ENCODE measurements at places on chromosomes 1 and 21.

- no peak for DNase-seq
Measured at GRCh38 chr1:179879797-179880196, 2.2 kb upstream of the TOR1AIP2 start.

DNA sequence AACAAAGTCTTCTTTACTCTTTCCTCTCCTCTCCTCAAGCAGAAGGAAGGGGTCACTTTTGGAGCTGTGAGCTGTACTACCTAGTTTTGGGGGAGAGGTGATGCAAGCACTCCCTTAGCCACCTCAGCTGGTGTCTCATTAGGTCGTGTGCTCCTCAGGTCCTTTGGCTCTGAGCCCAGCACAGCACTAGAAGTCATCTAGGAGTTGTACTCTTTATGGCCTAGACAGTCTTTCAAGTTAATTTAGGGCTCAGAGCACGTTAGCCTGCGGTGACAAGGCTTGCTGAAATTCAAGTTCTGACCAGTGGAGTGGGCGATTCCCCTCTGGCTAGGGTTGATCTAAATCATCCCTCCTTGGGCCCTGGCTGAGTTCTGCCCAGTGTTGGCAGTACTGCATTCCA, 48.0 kb upstream of the WDR26 start:
- DNase-seq, result no peak

GRCh38 chr1:206702260-206702659, 17.6 kb downstream of the MAPKAPK2 start:
- no peak for DNase-seq

DNA sequence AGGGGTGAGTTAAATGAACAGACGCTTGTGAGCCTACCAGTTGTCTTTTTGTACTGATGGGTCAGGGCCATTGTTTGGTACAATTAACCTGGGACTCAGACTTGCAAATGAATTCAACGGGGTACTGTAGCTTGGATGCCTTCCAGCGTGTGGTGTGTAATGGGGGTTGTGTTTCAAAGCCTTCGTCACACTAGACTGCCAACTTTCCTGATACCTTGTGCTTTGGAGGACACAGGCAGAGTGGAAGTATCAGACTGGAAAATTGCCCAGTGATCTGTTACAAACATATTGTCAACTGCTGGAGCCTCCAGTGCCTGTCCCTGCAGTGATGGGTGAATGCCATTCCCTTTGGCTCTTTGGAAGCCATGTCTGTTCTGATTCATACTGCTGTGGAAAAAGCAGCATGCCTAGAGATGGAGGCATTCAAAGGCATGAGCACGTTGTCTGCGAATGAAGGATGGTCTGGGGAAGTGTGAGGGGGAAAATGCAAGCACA, 384.5 kb downstream of the LMX1A start:
- no peak for DNase-seq

DNA sequence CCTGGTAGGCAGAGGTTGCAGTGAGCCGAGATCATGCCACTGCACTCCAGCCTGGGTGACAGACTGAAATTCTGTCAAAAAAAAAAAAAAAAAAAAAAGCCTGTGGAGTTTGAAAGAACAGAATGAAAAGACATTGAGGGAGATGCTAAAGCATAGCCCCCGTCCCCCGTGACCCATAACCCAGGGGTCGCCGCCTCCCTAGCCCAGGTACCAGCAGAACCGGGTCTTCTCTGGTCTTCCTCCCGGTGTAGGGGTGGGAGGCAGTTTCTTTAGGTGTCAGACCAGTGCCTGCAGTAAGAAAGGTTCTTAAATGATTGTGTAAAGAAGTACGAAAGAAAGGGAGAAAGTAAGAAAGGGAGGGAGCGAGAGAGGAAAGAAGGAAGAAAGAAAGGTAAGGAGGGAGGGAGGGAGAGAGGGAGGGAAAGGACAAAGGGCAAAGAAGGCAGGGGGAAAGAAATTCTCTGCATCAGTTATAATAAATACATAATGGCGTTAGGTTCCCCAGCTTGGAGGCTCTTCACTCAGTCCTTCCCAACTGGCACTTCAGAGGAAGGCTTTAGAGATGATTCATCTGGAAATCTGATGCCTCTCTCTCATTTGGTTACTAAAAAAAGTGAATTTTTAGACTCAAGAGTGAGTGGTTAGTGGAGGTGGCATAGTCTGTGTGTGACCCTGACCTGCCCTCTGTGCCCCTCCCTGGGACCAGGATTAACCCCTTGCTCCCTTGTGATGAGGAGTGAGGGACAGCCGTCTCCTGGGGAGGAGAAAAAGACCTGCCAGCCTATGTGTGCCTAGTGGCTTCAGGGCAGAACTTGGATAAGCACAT, 1.1 kb downstream of the IL24 start:
- DNase-seq, result no peak

DNA sequence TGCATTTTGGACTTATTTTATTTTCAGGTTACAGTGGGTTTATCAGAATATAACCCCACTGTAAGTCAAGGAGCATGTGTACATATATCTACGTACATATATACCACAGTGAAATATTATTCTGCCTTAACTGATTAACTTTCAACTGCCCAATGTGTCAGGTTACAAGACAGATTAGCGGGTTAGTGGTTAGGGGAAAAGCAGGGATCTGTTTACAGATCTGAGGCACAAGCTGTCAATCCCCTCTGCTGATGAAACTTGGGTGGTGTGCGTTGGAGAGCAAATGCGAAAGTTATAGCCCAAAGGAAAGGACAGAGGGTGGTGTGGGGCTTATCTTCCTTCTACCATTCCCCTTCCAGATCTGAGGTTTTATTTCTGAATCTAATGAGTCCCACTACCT, 238.2 kb upstream of the KCNK2 start:
- no peak for DNase-seq

DNA sequence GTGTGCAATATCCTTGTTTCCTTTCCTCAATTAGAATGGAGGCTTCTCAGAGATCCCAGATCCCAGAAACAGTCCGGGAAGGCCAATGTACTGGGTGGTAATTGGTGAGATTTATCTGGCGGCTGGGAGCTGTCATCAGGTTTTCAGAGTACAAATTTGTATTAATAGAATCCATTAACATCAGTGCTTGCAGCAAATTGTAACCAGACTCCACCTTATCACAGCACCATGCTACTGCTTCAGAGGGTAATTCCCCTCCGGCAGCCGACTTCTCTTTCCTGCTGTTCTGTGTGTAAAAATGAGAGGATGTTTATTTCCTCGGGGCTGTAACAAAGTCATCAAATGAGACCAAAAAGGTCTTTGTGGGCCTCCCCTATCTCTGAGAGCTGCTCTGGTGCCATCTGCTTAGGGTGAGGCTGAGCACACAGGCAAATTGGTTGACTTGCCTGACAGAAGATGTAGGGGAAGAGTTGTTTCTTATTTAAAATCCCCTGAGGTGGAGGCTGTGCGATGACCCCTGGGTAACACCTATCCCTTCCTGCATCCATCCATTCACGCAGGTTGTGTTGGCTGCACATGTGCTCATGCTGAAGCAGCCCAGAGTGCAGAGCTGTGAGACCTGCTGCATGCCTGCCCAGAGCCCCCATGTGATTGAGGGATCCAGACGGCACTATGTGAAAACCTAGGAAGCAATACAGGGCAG, 19.2 kb downstream of the NFASC start:
- no peak for DNase-seq

GRCh38 chr1:198024782-198025181, 107.6 kb downstream of the LHX9 start:
- no peak for DNase-seq

DNA sequence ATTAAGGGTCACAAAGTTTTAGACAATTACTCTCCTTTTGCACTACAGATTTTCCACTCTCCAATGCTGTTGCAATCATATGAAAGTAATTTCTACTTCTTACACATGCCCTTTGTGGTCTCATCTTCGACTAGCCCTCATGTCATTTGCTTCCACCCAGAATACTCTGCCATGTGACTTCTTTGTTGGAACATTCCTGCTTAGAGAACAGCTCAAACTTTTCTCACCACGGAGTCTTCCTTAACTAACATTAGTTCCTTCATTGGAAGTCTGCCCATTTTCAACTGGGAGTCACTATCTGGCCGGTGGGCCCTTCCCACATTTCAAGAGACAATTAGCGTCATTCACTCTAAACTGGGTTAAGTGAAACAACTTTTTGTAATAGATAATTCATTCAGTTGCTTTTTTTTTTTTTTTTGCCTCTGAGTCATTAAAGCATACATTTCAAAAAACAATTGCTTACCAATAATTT, 142.6 kb upstream of the PALMD start:
- DNase-seq, result no peak

- DNase-seq, result no peak
Measured at GRCh38 chr1:182995894-182996293, 27.3 kb upstream of the LAMC1 start.

DNA sequence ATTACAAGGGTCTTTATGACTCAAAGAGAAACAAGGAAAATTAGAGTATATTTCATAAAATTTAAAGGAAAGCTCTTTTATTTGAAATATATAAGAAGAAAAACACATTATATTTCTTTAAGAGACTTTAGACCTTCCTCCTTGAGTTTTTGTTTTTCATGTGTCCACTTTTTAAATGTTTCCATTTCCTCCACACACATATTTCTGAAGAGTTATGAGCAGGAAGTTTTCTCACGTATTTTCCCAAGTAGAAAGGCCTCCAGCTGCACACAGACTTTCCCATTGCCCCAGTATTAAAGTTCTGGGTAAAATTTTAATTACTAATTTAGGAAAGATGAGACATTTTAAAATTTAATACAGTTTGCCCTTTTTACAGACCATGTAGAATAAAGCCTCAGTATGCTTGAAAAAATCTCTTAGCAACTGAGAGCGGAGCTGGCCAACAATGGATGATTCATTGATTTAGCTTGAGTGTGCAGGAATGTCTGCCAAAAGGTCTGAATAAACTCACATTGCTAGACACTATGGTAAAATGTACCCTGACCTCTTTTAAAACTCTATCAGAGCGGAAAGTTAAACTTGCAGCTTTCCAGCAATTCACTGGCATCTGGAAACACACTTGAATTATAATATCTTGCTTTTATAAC, 57.9 kb downstream of the DDAH1 start:
- DNase-seq, result no peak

- DNase-seq, result no peak
Measured at GRCh38 chr21:40436261-40436660, 410.7 kb downstream of the DSCAM start.

- peak; percentile 25 for DNase-seq
Measured at GRCh38 chr1:99180343-99180808, 83.9 kb upstream of the PLPPR4 start.

DNA sequence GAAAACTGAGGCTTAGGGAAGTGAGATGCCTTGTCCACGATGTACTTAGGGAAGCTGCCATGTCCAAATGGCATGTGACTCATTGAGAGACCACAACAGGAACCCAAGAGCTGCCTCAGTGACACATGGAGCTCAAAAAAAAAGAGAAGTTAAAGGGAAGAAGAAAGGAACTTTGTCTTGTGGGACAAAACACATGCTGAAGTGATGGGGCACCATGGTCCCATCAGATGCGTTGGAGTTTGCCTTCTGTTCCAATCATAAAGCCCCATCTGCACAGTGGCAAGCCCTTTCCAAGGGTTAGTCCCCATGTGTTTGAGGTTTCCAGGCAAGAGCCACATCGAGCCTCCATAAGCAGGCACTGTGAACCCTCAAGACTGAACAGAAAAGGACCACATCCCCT, 8.0 kb downstream of the MED8 start:
- no peak for DNase-seq

GRCh38 chr1:206826394-206826793, 39.0 kb upstream of the IL20 start:
- no peak for DNase-seq

GRCh38 chr1:205422993-205423642, 1.3 kb upstream of the LEMD1 start:
- DNase-seq, result no peak

- DNase-seq, result no peak
Measured at GRCh38 chr21:33980276-33980916, 64.8 kb upstream of the ATP5PO start.

- DNase-seq, result no peak
Measured at GRCh38 chr21:37266515-37267221, 466 bp downstream of the VPS26C start.

- DNase-seq, result no peak
Measured at GRCh38 chr1:74824497-74825107, 91.7 kb downstream of the TYW3 start.

- no peak for DNase-seq
Measured at GRCh38 chr21:10272216-10272615, 249.2 kb upstream of the TPTE start.

DNA sequence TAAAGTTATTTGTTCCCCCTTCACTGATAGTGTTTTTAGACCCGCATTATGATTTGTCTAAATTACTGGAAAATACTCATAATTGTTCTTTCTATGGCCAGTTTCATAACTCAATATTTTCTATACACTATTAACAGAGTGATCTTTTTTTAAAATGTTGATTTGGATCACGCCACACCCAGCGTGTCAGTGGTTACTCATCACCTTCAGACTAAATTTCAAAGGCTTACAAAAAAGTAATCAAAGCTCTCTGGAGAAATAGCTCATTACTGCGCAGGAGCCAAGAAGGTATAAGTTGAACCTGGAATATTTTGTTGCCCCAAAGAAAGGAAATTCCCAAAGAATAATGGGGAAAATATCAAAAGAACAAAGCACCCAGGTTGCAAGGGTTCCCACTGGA, 104.9 kb downstream of the EVI5 start:
- no peak for DNase-seq

GRCh38 chr1:66996018-66996682, 57.8 kb downstream of the SLC35D1 start:
- peak; percentile 18 for DNase-seq

DNA sequence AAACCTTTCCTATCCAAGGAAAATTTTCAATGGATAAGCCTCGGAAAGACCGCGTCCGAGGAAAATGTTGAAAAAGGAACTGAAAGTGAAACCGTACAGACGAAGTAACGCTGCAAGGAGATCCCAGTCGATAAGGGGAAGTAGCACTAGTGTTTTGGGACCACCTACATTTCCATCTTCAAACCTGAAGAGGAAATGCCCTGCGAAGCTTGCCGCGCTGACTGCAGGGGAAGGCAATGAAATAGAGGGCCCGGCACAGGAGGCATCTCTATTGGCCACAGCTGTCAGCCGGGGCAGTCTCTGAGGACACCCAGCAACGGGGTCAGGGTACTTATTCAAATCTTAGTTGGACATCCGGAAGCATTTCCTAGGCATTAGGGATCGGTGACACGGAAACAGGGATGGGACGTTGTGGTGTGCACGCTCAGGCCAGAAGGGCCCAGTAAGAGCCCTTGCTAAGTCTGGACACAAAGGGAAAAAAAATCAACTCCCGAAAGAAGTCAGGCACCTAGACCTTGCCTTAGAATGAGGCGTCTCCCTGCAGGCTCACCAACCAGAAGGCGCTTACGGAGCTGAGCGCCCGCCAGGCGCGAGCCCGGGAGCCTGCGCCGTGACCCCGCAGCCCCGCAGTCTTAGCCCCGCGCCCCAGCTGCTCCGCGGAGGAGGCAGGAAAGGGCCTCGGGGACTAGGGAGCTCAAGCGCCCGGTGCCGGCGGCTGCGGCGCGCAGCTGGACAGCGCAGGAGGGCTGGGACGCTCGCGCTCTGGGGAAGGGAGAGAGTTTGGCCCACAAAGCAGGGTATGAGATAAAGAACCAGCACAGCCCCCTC, 655 bp downstream of the USF1 start:
- DNase-seq, result peak; percentile 46

Data from effector memory CD4-positive, alpha-beta T cell (primary cell).